ENCODE measurements at places on chromosomes 6 and 20.

DNA sequence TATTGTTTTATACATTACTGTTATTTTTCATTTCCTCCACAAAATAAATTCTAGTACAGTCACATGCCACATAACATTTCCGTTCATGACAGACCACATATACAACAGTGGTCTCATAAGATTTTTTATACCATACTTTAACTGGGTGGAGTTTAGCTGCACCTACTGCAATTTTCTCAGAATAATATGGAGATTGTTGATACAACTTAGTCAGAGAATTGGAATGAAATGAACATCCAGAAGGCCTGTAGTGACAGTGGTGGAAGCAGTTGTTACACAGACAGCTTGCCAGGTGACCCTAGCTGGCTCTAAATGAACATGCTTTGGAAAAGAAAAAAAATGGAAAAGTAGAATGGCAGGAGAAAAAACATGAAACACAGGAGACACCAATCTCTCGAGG is 183.2 kb upstream of the TCF21 start:
- no peak for DNase-seq

GRCh38 chr20:10002866-10003265 is 31.9 kb upstream of the ANKEF1 start:
- DNase-seq, result no peak

DNA sequence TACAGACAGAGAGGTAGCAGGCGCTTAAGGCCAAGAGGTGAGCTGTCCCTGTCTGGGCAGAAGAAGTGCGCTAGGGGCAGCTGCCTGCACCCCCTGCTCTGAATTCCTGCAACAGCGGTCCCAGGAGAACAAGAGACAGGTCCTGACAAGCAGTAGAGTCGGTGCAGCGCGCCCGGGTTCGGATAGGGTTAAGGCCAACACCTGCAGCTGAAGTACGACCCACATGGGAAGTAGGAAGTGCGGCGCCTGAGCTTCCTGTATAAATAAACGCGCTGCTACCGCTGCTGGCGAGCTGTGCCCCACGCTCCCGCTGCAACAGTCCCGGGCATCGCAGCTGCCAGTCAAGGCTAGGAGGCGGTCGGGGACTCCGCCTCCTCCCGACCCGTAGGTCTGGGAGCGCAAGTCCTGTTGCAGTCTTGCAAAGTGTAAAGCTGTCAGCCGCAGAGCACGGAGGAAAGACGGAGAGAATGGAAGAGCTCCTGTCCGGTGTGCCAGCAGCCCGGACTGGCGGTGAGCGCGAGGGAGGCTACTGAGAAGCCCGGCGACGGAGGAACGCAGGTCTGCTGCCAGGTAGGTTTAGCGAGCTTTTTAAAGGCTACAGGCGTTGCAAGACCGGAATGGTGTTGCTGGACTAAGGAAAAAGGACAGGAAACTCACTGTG is at the start of gene RNF144B:
RNF144B (plus strand) TSS at position 290 of the 661 bp plus-strand sequence. CDS start 12,185 bp downstream, outside the sequence.
- DNase-seq, result peak; percentile 75

- DNase-seq, result no peak
Observed at GRCh38 chr6:149050160-149050559, 267.4 kb upstream of the TAB2 start.

DNA sequence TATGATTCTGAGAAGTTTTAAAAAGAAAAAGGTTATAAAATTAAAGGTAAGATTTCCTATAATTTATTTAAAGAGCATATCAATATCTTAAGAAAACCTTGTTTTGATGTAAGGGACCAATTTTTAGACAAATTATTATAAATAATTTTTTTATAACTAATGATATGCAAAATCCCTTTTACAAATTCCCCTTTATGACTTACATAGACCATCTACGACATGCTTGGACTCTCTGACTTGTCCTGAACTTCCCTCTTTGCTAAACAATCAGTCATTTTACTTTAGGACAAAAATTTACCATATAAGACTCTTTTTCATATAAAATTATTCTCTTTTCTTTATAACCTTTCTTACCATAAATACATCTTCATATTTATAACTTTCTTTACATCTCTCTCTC is 15.3 kb upstream of the ANGPT4 start:
- DNase-seq, result no peak

- DNase-seq, result no peak
Observed at GRCh38 chr6:51024126-51024525, 205.5 kb downstream of the TFAP2B start.

DNA sequence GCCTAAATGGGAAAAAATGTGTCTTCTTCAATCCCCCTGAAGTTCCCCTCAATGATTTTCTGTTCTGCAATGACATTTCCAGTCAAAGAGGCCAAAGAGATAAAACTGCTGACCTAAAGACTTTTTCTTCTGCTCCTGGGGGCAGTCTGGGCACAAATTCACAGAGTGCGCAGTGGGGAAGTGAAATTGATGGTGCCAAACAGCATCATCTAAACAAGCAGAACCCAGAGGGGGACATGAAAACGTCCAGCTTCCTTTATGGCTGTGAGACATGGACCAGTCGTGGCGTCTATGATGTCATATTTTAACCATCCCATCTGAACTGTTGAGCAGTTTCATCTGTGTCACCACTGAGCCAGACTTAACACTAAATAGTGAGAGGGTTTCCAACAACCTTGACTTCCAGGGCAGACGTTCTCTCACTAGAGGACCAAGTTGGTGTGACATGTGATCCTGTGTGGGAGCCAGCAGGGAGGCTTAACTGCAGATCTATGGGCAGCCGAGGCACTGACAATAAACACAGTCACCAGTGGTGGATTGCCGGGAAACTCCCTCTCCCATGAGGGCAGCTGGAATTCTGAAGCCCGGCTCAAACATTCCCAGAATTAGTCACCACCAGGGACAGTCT is 12.4 kb downstream of the SCML4 start:
- no peak for DNase-seq

DNA sequence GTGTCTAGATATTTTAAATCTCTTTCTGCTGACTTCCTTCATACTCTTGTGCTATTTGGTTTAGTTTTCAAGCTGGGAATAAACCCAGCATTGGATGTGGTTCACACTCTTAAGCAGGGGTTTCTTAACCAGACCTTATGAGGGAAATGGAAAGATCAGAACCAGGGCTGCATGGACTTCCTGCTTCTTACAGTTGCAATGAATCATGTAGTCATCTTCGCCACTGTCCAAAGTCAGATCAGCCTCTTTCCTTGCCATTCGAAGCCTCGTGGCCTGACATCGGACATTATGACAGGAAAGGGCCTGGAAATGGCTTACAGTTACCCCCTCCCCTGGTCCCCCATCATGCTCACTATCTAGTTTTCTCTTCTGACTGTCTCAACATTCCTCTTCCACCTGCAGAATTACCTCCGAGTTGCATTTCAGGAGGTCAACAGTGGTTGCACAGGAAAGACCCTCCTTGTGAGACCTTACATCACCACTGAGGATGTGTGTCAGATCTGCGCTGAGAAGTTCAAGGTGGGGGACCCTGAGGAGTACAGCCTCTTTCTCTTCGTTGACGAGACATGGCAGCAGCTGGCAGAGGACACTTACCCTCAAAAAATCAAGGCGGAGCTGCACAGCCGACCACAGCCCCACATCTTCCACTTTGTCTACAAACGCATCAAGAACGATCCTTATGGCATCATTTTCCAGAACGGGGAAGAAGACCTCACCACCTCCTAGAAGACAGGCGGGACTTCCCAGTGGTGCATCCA is 16.8 kb upstream of the NAA20 start:
- DNase-seq, result no peak

DNA sequence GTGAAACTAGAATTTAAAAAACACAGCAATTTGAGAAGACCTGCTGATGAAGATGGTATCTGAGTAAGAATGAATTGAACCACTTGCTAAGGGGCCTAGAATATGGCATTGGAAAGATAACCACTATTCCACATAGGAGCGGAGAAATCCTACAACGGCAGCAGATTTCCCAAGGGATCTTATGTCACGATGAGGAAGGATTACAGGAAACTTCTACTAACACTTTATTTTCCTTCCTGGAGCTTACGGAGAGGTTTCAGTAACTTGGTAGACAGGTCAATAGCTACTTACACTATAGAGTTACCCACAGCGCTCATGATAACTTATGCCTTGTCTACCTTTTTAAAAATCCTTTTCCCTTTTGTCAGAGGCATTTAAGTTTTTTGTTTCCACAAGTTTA is 11.8 kb upstream of the TCF21 start:
- DNase-seq, result no peak

- no peak for DNase-seq
Observed at GRCh38 chr20:25197183-25197869, 1.8 kb downstream of the ENTPD6 start.

DNA sequence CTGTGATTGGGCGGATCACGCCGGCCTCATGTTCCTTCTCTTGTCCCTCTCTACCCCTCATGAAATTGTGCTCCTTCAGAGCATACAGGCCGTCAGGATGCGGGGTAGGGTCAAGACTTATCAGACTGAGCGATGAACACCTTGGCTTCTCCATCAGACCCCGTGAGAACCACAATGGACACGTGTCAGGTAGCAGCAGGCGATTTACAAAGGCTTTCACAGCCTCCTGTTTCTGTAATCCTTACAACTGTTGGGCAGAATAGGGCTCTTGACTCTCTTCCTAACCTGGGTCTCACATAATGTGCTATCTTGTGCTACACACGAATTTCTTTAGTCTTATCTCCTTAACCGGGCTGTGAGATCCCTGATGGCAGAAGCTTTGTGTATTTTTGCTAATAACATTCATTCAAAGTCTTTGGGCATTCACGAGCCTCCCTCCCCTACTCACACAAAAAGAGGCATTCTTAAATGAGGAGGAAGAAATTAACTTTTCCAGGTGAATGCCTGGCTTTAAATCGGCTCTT is 122.9 kb upstream of the SLC22A23 start:
- DNase-seq, result no peak

DNA sequence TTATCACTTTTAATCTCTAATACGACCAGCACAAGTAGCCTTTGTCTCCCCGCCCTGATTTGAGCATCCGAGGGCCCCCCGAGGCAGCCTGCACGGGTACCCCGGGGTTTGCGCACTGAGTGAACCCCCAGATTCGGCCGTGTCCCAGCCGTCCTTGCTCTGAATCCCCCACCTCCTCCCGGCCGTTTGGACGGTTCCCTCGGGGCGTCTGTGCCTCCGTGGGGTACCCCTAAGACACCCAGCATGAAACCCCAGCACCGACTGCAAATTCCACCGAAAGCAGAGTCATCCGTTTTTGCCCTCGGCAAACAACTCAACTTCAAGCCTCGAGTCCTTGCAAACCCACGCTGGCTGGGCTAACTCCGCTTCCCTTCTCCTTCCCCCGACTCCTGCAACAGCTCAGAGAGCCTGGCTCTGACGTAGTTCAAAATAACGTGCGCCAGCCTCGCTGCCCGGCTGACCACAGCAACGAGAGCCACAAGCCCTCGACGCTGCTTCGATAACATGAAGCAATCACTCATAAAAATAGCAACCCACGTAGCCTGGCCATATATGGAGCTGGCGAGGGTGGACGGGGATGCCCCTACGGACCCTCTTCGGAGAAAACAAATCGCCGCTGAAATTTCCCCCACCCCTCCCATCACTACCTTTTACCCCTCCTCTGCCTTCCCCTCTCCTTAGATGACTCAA is 764 bp upstream of the SNAP25 start:
- no peak for DNase-seq

- DNase-seq, result no peak
Observed at GRCh38 chr20:51500311-51500710, 42.2 kb downstream of the NFATC2 start.

DNA sequence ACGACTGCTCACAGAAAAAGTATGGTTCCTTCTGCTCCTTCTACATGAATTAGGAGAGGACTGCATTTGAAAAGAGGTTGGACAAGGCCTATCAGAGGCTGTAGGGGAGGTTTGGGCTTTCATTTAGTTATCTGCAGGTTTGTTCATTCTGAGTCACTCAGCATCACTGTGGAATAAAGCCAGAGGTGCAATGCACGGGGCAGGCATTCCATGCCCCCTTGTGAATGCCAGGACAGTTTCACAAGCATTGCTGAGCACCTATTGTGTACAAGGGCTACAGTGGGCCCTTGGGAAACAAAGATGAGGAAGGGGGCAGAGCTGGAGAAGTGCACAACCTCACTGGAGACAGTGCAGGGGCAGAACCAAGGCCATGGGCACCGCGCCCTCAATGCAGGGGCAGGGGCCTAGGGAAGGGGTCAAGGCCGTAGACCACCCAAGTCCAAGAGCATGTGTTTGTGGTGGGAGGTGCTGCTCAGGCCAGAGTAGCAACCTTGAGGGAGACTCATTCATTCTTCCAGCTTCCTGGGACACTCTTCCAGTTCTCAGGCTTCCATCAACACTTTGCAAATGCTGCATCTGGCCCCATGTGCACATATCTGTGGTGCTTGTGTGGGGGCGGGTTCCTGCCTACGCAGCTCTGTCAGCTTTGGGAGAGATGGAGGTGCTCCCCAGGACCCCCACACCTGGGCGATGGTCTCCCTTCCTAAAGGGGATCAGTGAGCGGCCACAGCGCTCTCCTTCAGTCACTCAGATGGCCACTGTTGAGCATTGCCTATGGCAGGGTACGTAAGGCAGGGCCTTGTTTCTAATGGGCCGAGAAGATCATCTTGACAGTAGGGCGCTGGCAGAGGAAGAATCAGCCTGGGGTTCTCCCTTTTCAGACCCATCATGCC is 204.5 kb downstream of the SYNDIG1 start:
- no peak for DNase-seq

DNA sequence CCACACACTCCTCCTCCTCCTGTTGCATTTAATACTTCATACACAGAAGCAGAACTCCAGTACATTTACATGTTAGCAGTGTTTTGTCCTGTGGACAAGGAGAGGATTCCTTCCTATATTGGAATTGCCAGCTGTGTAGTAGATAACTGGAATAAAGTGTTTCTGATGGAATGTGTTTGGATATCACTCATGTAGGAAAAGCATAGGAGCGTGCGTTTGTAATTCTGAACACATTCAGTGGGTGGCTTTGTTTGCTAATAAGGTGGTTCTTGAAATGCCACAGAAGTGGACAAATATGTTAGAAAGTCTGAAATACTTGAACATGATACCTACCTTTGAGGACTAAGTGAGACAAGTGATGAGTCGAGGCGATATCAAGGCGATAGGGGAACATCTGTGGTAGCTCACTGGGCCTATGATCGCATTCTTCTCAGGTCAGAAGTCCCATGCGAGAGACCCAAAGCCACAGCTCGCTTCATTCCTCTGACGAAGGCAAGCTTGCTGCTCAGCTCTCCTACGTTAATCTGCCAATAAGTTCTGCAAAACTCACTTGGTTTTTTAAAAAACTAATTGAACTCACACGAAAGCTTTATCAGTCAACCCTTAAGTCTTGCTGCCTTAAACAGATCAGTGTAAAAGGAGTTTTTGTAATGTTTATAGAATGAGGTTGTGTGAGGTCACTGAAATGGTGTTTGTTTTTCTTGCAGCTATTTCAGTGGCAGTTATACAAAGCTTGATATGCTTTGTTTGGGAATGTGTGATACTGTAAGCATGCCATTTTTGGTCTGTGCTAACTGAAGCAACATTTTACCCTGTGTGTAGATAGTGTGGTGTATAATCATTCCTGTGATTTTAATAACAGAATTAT is 159.9 kb downstream of the SOX4 start:
- no peak for DNase-seq

DNA sequence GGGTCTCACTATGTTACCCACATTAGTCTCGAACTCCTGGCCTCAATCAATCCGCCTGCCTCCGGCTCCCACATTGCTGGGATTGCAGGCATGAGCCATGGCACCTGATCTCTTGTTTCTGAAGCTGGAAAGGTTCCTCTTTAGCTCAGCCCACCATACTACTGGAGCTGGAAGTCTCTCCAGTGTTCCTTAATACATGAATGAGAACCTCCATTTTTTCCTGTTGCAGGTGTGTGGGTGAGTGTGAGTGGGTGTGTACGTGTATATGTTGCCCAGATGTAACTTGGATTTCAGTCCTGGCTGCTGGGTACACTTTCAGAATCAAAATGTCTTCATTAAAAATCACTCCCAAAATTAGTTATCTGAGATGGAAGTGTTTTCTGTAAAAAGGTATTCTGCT is 11.1 kb downstream of the PNPLA1 start:
- no peak for DNase-seq
